ENCODE measurements at places on chromosomes 6 and 20.

GRCh38 chr20:32163951-32164350 lies 43.6 kb downstream of the PLAGL2 start:
- DNase-seq, result no peak

DNA sequence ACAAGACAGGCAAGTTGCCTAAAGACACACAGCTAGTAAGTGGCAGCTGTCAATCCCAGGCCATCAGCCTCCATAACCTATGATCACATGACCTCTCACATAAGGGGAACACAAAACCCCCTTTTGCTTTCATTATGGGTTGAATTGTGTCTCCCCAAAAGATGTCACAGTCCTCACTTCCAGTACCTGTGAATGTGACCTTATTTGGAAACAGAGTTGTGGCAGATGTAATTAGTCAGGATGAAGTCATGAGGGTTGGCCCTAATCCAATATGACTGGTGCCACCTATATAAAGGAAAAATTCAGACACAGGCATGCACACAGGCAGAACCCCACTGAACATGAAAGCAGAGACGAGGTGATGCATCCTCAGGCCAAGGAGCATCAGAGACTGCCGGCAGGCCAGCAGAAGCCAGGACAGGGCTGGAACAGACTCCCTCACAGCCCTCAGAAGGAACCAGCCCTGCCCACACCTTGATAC lies 33.6 kb downstream of the GFOD1 start:
- DNase-seq, result peak; percentile 83

DNA sequence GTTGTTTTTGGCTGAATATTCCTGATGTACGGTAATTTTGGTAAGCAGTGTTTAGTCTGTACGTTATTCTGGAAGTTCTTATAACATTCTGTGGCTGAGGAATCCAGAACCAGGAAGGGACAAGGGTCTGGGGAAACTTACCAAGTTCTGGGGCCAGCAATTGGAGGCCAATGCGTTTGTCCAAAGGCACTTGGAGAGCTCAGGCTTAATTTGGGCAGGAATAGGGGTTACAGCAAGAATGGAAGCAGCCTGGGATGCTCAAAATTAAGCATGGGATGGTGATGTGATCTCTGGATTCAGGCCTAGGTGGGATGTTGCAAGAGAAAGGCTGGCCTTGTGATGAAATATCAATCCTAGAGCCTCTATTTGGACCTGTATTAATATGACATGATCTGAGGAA lies 235.2 kb upstream of the NOX3 start:
- no peak for DNase-seq

DNA sequence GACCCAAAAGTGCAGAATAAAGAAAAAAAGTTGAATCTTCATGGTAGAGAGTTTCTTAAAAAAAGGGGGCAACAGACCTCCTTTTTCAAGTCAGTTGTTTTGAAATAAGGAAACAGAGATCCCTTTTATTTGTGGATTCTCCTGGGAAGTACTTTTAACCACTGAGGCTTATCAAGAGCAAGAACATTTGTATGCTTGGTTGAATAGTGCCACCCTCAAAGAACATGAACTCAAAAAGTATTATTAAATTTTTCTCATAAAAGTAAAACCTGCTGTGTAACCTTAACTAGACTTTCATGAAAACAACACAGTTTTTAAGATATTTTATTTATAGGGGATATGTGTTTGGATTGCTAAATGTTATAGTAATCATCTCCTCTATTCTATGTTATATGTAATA lies at the start of gene DEFB110:
Gene DEFB110, minus strand, starts transcription at position 101 of the 400 bp plus-strand sequence. Its CDS starts 59 bp downstream, at position 42.
- no peak for DNase-seq

GRCh38 chr20:3092611-3093379 lies 8.3 kb upstream of the AVP start:
- DNase-seq, result no peak

GRCh38 chr6:34129753-34130152 lies 16.1 kb downstream of the GRM4 start:
- DNase-seq, result no peak

DNA sequence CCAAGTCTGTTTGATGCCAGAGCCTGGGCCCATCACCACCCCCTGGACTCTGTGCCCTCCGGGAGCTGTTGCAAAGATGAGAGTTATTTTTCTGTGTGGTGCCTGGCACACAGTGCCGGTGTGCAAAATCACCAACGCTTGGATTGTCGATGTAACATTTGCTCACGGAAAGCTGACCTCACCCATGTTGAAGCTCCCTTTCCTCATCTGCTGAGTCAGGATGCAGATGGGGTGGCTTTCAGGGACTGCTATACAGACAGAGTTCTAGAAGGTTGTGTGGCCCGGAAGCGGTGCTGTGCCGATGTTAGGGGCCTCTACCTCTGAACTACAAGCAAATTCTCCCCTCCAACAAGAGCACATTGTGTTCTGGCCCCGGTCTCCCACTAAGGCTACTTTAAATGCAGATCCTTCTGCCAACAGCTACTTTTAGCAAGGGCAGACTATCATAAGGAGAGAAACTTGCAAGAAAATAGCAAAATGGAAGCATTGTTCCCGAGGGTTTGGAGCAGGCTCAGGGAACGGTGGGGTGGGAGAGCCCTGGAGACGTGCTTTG lies 34.0 kb downstream of the EYA2 start:
- DNase-seq, result peak; percentile 19

DNA sequence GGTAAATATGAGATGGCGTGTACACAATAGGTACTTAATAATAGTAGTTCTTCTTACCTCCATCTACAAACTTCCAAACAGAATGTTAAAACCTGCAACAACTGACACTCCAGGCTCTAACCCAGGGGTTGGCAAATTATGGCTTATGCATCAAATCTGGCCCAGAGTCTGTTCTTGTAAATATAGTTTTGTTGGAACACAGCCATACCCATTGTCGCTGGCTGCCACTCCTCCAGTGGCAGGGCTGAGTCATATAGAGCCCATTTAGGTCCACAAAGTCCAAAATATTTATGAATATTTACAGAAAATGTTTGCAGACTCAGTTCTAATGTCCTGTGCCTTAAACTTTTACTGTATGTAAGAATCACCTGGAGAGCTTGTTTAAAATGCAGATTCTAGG lies 69.9 kb upstream of the BTBD3 start:
- DNase-seq, result no peak

DNA sequence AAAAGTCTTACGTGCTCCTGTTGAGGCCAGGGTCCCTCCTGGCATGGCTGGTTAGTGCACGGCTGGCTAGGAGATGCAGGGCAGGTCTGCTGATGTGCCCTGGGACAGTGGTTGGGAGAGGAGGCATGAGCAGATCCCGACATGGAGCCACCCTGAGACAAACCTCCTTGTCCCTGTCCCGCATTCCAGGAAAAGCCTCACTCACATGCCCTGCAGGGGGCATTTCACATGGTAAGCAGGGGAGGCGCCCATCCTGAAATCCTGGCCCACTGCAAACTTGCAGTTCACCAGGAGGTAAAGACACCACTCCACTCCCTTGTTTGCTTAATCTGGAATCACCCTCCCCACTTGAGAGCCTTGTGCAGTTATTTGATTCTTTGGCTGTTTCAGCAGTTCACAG lies 116.7 kb upstream of the SLC24A3 start:
- DNase-seq, result no peak

DNA sequence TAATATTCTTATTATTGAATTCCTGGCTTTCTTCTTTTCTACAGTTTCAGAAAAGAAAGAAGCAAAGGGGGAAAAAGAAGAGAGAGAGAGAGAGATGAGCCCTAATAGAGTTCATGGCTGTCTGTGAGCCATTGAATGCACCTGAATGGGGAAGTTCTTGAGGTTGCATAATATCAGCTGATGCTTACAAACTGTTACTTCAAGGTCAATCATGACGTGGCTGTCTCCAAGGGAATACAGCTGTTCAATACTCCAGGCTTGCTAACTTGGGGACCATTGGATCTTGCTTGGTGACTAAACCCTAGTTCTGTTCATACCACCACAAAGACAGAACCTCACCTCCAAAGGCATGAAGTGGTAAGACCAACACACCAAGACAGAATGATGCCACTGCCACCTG lies 180.4 kb downstream of the ADGRG6 start:
- DNase-seq, result peak; percentile 23

DNA sequence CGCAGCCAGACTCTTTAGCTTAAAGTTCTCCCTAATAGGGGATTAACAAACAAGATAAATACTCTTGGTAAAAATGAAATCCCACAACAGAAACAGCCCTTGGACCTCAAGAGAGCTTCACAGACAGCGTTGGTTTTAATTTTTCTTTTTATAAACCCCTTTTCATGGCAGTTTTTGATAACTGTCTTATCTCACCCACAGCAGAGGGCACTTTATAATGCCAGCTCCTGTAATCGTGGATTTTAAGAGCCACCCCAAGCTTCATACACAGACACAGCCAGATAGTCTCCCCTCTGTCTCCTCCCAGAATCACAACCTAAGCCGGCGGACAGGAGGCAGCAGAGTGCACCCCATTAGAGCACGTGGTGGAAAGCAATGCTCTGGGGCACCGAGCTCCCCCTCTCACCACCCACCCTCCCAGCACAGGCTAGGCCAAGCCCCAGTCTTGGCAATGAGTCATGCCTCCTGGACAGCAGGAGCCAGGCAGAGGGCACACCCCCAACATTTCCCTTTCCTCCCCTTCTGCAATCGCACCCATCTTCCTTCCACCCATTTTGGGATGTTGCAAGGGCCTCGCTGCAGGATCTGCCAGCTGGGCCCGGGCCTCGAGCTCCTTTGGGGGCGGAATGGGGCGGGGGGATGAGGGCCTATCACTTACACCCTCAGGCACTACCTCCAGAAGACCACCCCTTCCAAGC lies 2.4 kb downstream of the JAG1 start:
- peak; percentile 90 for DNase-seq

DNA sequence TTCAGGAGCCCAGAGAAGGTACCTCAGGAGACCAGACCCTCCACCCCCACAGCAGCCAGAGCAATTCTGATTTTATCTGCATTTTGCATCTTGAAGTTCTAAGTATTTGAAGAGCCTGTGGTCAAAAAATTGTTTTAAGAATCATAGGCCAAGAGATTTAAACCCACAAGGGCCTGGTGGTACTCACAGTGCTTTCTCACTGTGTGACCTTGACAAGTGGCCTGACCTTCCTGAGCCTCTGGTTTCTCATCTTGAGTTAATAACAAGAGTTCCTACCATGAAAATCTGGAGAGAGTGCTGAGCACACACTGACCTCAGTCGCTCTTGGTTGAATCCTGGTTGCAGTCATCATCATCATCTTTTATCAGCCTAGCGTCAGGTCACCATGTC lies 45.4 kb upstream of the ID1 start:
- no peak for DNase-seq

DNA sequence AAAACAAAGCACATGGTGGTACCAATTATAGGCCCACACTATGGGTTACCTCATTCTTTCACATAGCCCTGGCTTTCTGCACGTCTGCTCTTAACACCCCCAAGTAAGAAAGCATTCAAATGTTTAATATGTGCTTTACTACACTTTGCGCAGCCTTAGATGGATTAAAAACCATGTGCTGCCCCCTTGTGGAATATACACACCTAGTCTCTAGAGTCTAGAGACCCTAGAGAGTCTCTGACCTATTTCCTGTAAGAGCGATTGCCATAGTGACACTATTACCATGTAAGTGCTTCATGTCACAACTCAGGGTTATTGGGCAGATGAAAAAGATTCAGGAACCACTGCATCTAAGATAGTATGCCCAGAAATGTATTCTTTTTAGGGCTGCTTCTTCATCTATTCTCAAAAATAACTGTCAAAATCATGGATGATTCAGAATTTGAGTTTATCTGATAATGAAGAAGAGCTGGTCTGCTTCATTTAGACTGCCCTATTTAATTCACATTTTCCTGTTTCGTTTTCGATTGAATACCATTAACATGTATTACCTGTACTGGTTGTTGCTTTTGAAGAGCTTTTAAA lies 186.3 kb downstream of the ADGB start:
- peak; percentile 23 for DNase-seq

DNA sequence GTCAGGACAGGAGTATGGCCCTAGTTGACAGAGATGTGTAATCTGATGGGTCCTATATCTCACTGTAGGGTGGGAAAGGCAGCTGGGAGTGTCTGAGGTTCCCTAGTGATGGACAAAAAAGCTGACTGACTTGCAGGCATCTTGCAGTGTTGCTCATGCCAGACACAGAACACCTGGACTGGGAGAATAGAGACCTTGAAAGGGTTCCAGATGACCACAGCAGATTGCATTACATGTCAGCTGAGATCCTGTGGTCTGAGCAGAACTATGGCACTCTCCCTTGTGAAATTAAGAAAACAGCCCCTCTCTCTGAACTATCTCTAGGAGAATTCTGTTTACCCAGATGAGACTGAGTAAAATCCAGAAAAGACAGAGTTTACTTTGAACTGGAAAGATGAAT lies 212.6 kb upstream of the MAN1A1 start:
- DNase-seq, result no peak

DNA sequence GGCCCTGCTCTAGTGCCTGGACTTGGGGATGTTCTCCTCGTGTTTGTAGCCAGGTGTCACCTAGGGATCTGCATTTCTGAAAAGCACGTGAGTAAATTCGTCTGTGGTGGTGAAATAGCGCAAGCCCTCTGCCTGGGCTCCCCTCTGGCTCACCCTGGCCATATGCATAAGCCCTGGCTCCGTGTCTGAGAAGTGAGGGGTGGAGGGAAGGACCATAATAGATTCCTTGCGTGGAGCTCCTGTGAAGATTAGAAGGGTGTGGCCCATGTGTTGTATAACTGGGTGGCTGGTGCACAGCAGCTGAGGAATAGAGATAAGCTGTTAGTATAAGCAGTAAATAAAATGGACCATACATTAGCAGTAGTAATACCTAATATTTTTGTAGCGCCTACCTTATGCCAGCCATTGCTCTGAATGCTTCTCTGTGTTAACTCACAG lies 4.8 kb downstream of the BCAS1 start:
- DNase-seq, result no peak

DNA sequence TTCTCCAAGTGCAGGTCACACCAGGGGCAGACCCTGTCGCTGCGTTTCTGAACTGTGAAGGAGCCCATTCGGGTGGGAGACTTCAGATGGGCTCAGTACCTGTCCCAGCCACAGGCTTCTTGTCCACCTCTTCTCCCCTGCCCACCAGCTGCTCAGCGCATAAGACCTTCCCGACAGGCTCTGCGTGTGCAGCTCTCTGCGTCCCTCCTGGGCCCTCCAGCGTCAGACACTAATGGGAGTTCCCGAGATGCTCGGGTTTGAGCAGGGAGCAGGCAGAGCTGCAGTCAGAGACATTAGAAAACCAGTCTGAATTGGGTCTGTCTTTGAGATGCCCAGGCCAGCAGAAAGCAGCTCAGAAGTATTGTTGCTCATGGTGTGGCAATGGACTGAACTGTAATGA lies 50.4 kb downstream of the TCP11 start:
- DNase-seq, result no peak

DNA sequence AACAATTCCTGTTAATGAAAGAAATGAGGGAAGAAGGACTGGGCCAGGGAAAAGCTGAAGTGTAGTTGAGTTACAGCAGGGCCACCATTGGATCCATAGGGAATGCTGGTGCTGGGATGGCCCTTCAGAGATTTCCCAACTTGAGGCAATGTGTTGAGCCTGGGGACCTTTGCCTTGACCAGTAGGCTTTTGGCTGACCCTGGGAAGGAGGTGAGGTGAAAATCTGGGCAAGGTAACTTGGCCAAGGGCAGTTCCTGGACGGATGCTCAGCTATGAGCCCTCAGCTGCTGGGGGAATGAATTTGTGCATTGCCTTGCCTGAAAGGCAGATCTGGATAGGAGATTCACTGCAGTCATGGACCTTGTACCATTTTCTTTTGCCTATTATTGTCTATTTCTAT lies 20.4 kb downstream of the UTRN start:
- DNase-seq, result no peak

GRCh38 chr20:37992802-37993409 lies 40.4 kb downstream of the TTI1 start:
- DNase-seq, result peak; percentile 88
